ENCODE measurements at places on chromosomes 16 and 17.

DNA sequence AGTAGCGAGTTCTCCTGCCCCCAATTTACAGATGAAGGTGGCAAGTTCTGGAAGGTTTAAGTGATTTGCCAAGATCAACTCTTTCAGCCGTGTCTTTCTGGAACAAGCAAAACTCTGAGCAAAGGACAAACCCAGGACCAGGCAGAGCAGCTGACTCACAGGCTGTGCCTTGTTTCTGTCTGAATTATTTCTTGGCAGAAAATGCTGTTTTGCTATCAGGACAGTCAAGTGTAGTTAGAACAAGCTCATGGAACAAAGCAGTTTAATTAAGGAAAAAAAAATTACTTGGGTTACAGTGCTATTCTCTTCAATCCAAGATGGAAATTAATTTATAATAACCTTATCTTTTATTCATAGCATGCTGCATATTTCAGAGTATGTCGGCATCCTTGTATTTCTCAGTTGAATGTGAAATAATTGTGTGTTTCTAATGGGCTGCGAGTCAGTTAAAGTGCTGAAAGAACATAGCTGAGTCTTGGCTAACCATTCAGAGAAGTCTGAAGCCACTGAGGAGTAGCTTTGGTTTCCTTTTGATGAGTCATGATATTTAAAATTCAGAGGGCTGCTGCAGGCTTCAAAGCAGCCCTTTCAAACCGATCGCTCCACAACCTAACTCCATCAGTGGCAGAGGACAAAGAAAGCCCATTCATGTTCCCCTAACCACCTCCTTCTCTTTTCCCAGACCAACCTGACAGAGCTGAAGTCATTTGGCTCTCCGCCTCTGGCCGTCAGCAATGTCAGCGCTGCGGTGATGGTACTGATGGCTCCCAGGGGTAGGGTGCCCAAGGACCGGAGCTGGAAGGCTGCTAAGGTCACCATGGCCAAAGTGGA is 143.7 kb downstream of the ZNF18 start:
- DNase-seq: no peak

- DNase-seq: no peak
Observed at GRCh38 chr16:67538666-67539101, 10.1 kb downstream of the RIPOR1 start.

- DNase-seq: no peak
Observed at GRCh38 chr16:70736465-70737376, 50.9 kb upstream of the MTSS2 start.

DNA sequence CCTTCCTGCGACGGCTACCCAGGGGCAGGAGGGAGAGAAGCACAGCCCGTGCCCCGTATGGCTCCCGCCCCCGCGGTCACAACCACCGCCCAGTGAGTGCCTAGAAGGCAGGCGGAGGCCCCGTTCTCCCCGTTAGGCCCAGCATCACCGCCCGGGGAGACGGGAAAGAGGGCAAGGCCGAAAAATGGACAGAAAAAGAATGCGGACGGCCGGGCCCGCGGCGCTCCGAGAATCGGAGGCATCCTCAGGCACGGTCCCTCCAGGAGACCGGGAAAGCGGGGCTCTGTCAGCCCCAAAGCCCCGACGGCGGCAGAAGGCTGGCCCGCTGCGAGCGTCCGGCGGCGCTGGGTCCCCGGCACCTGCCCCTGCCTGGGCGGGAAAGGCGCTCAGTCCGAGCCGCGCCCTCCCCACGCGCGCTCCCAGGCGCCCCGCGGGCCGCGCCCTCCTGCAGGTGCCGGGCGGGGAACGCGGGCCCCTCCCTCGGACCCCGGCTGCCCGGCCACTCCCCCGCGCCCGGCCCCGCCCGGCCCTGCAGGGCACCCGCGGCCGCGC is 407 bp downstream of the MCRIP1 start:
- no peak for DNase-seq

DNA sequence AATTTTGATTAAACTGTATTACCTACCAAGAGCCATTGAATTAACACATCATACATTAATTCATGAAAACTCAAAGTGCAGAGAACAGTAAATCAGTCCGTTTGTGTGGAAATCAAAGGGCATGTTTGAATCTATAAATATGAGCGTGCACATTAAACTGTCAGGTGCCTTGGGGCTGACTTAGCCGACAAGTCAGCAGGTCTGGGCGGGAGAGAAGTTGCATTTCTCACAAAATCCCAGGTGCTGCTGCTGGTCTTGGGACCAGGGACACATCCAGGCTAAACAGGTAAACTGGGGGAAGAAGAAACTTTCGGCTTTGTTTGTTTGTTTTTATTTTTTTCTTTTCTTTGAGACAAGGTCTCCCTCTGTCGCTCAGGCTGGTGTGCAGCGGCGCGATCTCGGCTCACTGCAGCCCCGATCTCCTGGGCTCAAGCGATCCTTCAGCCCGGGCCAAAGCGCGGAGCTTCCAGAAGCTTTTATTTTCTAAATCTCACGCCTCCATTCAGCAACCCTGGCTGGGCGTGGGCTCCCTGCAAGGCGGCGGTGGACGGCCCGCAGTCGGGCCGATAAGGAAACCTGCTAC is 213.9 kb downstream of the MRTFB start:
- DNase-seq: no peak
